Kidney (tissue), 22 donors: ENCODE measurements at places on chromosomes 12 and 14. TPM values are rescaled to one million over a fixed set of nuclear protein-coding genes. Genes with fewer than 3 reads are reported as not detected.

DNA sequence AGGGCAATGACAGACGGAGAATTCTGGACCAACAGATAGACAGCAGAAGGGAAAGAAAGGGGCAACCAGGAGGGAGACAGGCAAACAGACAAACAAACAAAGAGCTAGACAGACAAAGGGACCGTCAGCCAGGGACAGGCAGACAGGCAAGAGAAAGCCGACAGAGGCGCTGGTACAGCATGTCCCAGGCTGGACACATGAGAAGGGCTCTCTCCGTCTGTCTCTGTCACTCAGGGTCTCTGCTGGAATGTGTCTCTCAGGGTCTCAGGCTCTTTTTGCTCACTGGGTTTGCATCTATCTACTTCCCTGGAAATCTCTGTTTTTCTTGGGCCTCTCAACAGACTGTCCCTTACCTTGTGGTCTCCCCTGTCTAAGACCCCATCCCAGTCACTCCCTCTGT is 8.2 kb upstream of the SMUG1 start:
- no peaks in the 10 kb centered on the region for H3K27me3 ChIP-seq
- no peaks in the 10 kb centered on the region for H3K36me3 ChIP-seq
- H3K4me1 ChIP-seq, result peaks cover 15% of the 10 kb centered on the region
- peak overlapping the region; percentile 23 for H3K27ac ChIP-seq
- peak; percentile 64 for DNase-seq

- no peaks in the 10 kb centered on the region for H3K4me1 ChIP-seq
- H3K27ac ChIP-seq, result no peak overlapping the region
- H3K36me3 ChIP-seq, result peaks cover 1% of the 10 kb centered on the region
- no peaks in the 10 kb centered on the region for H3K27me3 ChIP-seq
Observed at GRCh38 chr12:26719852-26720251, 113.1 kb downstream of the ITPR2 start.

DNA sequence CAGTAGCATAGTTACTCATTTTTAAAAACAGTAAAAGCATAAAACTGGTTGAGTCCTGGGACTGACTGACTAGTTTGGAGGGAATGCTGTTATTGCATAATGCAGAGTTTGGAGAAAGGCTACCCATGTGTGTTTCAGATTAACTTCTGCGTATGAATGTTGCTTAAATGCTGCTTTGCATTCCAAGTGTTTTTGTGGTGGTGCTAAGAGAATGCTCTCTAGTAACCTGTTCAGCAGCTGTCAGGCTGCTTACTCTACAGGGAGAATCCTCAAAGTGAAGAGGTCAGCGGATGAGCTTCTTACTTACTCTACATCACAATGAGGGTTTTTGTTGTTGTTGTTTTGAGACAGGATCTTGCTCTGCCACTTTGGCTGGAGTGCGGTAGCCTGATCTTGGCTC is 4.3 kb downstream of the DLST start:
- H3K4me3 ChIP-seq, result no peak overlapping the region
- H3K27ac ChIP-seq, result no peak overlapping the region
- peaks cover 3% of the 10 kb centered on the region for H3K36me3 ChIP-seq
- no peaks in the 10 kb centered on the region for H3K27me3 ChIP-seq

DNA sequence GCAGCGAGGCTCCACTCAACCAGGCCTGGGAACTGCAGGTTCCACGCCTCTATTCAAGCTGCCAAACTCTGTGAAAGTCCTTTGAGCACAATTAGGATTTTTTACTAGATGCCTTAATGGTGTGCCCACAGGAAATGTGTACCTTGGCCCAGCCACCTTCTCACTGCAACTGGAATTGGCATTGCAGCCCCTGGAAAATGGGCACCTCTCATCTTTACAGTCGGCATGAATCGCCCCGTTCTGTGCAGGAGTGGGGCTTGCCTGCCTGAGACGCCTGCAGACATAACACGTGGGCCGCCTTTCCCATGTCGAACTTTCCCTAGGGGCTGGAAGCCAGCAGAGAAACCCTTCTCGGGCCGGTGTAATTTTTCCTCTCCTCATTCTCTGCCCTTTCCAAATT is 42.0 kb upstream of the ELK3 start:
- no peaks in the 10 kb centered on the region for H3K4me1 ChIP-seq
- no peak for DNase-seq
- H3K27ac ChIP-seq, result no peak overlapping the region
- H3K27me3 ChIP-seq, result no peaks in the 10 kb centered on the region
- H3K4me3 ChIP-seq, result no peak overlapping the region

- H3K4me3 ChIP-seq, result no peak overlapping the region
- H3K36me3 ChIP-seq, result no peaks in the 10 kb centered on the region
- no peaks in the 10 kb centered on the region for H3K4me1 ChIP-seq
- no peak for DNase-seq
Observed at GRCh38 chr12:43159506-43159905, 392.5 kb downstream of the ADAMTS20 start.

DNA sequence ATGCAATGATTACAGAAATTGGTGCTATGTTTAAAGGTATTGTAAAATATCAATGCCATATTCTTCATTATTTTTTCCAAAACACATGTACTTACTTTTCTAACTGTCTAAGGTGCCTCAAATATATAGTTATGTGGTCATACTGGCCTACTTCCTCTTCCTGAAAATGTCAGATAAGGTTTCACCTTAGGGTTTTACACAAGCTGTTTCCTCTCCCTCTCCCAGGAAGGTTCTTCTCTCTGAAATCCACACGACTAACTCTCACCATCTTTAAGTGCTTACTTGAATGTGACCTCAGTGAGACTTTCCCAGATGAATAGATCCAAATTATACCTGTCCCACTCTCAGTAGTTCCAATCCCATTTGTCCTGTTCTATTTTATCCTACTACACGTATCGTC is 11.6 kb upstream of the CLEC4D start:
- H3K36me3 ChIP-seq, result no peaks in the 10 kb centered on the region
- no peak overlapping the region for H3K27ac ChIP-seq
- H3K4me1 ChIP-seq, result no peaks in the 10 kb centered on the region
- no peak for DNase-seq
- no peak overlapping the region for H3K4me3 ChIP-seq
- no peaks in the 10 kb centered on the region for H3K27me3 ChIP-seq

DNA sequence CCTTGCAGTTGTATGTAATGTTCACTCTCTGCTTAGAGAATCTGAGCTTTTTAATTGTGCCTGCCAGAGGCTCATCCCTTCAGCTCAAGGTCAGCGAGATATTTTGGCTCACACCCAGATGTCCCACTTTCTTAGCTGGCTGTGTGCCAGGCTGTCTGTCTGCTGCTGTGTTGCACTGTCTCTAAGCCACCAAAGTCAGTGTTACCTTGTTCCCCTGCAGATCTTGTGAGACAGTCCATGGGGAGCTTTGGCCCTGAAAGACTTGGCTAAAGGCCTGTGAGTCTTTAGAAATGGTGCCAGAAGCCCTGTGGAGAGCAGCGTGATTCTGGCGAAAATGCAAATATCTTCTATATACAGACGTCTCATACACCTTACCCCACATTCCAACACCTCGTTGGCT is 293.7 kb downstream of the TTC6 start:
- no peaks in the 10 kb centered on the region for H3K27me3 ChIP-seq
- H3K4me3 ChIP-seq, result no peak overlapping the region
- no peaks in the 10 kb centered on the region for H3K36me3 ChIP-seq
- no peaks in the 10 kb centered on the region for H3K4me1 ChIP-seq
- no peak for DNase-seq

GRCh38 chr14:90674716-90675115 is 141.5 kb downstream of the TTC7B start:
- H3K4me3 ChIP-seq, result no peak overlapping the region
- no peaks in the 10 kb centered on the region for H3K27me3 ChIP-seq
- no peaks in the 10 kb centered on the region for H3K4me1 ChIP-seq
- H3K27ac ChIP-seq, result no peak overlapping the region
- peaks cover 16% of the 10 kb centered on the region for H3K36me3 ChIP-seq

DNA sequence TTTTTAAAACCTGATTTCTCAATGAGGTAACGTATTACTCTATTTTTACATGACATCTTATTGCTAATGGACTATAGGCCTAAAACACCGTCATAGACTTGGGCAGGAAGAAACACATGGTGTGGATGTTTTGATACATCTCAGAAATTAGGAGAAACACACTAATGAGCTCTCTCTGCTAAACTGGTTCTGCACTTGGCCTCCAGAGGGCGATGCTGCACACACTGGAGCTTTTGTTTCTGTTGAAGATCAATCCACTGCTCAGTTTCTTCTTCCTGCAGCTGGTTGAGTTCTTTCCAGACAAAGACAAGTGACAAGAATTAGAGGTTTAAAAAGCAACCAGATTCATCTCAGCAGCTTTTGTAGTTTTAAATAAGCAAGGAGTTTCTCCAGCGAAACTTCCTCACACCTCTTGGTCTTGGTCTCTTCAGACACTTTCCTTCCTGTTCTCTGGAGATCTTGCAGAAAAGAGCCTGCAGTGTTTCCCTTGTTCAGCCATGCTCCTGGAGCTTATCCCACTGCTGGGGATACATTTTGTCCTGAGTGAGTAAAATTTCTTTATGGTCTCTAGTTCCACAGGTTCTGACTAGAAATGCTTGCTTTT is 178.5 kb upstream of the OR4E1 start:
- no peak overlapping the region for H3K27ac ChIP-seq
- DNase-seq, result no peak
- H3K4me1 ChIP-seq, result no peaks in the 10 kb centered on the region
- no peaks in the 10 kb centered on the region for H3K36me3 ChIP-seq
- no peaks in the 10 kb centered on the region for H3K27me3 ChIP-seq
- no peak overlapping the region for H3K4me3 ChIP-seq

DNA sequence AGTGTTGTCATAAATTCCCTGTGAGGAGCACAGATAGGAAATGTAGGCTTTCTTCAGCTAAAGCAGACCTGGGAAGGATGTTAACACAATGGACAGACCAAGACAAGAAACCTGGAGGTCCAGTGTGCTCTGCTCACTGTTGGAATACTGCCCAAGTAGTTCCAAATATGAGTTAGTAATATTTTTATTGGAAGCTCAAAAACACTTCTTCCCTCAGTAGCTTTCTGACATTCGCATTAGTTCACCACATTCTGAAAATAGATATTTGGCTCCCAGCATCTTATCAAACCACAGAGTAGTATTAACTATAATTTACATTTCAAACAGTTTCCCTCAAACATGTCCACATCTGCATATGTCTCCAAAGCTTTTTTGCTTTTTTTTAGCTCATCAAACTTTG is 74.8 kb upstream of the PYGL start:
- no peaks in the 10 kb centered on the region for H3K4me1 ChIP-seq
- H3K4me3 ChIP-seq, result no peak overlapping the region
- no peak overlapping the region for H3K27ac ChIP-seq
- no peak for DNase-seq

- H3K36me3 ChIP-seq, result no peaks in the 10 kb centered on the region
- H3K27ac ChIP-seq, result no peak overlapping the region
- H3K4me1 ChIP-seq, result no peaks in the 10 kb centered on the region
Observed at GRCh38 chr14:43591776-43592175, 915.3 kb downstream of the FSCB start.

- no peak overlapping the region for H3K27ac ChIP-seq
- H3K36me3 ChIP-seq, result no peaks in the 10 kb centered on the region
- DNase-seq, result no peak
- no peaks in the 10 kb centered on the region for H3K27me3 ChIP-seq
Observed at GRCh38 chr14:94008234-94008633, 11.1 kb downstream of the CCDC197 start.

- DNase-seq, result no peak
- H3K4me1 ChIP-seq, result peaks cover 2% of the 10 kb centered on the region
- H3K27me3 ChIP-seq, result no peaks in the 10 kb centered on the region
- H3K36me3 ChIP-seq, result no peaks in the 10 kb centered on the region
- H3K4me3 ChIP-seq, result no peak overlapping the region
Observed at GRCh38 chr12:124021007-124021406, 48.0 kb downstream of the ZNF664 start.

The CIDEB gene
- 22.4 TPM for total RNA-seq

The ARPC3 gene
- total RNA-seq, result 204 TPM

The CLEC1B gene
- not detected for total RNA-seq

The AMN gene
- total RNA-seq, result 58.0 TPM

The TOMM20L gene
- total RNA-seq, result not detected

The PTCSC3 gene
- total RNA-seq, result not detected

The LMNTD1 gene
- not detected for total RNA-seq
